ENCODE measurements at places on chromosomes 4 and X.

GRCh38 chr4:8872402-8873291 lies 1.0 kb upstream of the HMX1 start:
- no peak for DNase-seq

- no peak for DNase-seq
Measured at GRCh38 chr4:185591679-185592141, 56.4 kb upstream of the PDLIM3 start.

GRCh38 chr4:148159793-148160192 lies 282.4 kb downstream of the NR3C2 start:
- DNase-seq = no peak

DNA sequence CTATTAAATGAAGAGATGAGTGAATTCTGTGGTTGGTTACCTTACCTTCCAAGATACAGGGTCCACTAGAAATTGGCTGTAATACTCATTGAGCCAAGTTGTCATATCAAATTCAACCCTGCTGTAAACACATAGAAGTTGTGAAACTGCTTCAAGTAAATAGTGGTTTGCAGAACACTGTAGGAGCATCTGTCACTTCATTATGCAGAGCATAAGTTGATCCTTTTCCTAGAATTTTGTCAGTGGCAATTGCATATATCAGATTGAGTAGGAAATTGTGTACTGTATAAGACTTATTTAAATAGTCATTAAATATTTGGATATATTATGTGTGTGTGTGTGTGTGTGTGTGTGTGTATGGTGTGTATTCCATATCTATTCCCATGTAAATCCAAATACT lies 8.8 kb upstream of the XK start:
- DNase-seq = no peak

GRCh38 chr4:7880683-7881082 lies 59.0 kb downstream of the AFAP1 start:
- DNase-seq = no peak

GRCh38 chrX:67607466-67607865 lies 63.6 kb downstream of the AR start:
- DNase-seq = no peak

DNA sequence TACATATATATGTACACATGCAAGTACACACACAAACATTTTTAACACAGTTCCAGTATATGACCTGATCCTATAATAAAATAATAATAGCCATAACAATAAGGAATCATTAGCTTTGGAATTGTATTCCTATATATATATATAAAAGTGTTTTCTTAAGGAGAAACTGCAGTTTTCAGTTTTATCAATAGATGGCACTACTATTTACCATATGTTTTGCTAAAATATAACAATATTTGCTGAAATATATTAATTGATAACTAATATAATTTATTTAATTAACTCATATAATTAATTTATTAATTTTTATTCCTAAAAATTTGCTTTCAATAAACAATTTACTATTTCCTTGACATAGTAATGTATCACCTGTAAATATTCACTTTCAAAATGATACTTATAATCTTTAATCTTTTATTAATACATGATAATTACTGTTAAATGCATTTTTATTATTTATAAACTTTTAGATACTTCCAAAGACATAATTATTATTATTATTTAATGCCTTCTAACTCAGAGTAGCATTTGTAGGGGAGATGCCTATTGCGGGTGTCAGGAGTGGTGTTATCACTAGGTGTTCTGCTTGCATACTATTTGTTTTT lies 599.5 kb downstream of the FSTL5 start:
- DNase-seq = no peak

GRCh38 chr4:151195801-151196200 lies 81.2 kb upstream of the PRSS48 start:
- no peak for DNase-seq

DNA sequence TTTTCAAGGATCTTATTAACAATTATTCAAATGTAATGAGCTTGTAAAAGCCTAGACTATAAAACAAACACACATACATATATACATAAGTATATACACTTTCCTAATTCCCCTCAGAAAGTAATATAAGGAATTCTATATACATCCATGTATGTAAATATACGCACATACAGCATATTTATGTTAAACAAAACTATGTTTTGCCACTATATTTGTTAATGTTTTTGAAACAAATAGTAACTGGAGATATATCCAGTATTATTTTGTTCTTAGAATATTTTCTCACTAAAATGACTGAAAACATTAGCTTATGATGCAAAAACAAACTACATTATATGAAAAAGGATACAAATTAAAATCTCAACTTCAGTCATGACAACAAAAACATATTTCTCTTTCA lies 85.1 kb downstream of the FBXO8 start:
- DNase-seq = no peak

GRCh38 chrX:153944800-153945150 lies 332 bp upstream of the RENBP start:
- DNase-seq = no peak

GRCh38 chr4:130738233-130738632 lies 1642.3 kb downstream of the C4orf33 start:
- no peak for DNase-seq

GRCh38 chr4:143338313-143338712 lies 1.6 kb downstream of the GAB1 start:
- no peak for DNase-seq

DNA sequence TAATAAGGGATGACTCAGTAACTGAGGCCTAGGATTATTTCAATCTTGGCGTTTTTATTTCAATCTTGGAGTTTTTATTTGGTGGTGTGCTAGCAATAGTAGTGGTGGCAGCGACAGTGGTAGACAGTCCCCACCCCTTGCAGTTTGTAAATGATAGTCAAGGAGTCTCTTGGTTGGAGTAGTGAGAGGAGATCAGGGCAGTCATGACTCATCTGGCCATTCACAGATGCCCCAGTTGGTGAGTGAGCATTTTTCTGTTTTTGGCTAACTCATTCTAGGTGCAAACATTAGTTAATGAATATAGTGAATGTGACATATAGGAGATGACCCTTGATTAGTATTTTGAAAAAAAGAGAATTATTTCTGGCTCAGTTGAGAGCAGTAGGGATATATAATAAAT lies 93.5 kb upstream of the ADAD1 start:
- no peak for DNase-seq

GRCh38 chr4:93317057-93317456 lies 511.5 kb upstream of the ATOH1 start:
- no peak for DNase-seq

DNA sequence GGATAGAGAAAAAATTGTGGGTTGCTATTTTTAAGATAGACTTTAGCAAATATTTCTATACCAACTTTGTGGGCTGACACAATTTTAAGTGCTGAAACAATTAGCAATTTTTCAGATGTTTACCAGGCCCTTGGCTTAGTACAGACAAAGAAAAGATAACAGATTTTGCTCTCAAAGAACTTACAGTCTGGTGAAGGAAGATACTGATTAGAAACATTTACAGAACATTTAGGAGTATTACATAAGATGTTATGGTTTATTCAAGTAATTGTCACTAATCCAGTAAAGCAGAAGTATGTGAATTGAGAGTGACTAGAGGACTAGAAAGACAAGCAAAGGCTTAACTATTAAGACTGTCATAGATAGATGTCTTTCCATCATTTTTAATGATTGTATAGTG lies 35.3 kb upstream of the NDUFC1 start:
- DNase-seq = no peak

DNA sequence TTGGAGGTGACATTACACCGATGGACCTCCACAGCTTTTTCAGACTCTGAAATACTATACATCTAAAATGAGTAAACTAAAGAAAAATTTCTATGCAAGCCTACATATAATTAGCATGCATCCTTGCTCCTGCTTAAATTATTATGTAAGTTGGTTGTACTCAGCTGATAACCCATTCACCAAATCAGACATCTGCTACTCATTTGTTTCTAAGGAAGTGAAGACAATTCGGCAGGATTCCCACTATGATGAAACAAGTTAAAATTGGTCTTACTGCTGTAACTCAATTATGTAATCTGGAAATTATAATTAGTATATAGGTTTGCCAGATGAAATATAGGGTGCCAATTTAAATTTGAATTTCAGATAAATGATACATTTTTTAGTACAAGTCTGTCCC lies 59.5 kb upstream of the FGF13 start:
- DNase-seq = no peak

DNA sequence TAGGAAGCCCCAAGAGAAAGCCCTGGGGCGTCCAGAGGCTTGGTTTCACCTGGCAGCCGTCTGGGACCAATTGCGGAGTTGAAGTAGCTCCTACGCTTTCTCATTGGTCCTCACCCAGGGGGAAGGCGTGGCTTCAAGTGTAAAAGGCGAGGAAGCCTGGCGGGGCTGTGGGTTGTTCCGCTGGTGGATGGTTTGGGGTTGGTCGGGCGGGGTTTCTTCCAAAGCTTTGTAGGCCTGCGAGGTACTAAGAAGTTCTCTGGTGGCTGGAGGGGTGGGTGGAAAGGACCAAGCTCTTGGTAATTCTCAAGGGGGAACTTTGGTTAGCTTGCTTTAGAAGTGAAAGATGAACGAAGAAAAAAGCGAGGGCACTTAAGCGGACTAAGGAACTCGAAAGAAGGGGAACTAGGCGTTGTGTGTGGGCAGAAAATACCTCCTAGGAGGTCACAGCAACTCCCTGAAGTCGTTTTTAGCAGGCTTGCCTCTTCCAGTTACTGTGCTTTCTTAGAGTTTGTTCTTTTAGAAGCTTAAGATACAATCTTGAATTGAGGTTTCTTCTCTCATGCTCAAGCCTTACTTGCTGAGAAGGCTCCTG lies 36.6 kb downstream of the CCNG2 start:
- no peak for DNase-seq

DNA sequence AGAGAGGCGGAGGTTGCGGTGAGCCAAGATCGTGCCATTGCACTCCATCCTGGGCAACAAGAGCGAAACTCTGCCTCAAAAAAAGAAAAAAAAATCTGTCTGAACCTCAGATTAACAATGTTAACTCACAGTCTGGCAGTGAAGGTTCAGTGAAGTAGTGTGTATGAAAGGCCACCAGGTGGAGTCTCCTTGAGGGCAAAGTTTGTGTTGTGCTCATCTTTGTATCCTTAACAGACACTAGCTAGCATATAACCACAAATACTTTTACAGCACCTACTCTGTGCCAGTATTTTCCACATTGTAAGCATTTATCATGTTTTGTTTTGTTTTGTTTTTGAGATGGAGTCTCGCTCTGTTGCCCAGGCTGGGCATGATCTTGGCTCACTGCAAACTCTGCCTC lies 46.0 kb upstream of the MGST2 start:
- DNase-seq = peak; percentile 31

GRCh38 chrX:11434607-11435006 lies 141.4 kb downstream of the AMELX start:
- no peak for DNase-seq

DNA sequence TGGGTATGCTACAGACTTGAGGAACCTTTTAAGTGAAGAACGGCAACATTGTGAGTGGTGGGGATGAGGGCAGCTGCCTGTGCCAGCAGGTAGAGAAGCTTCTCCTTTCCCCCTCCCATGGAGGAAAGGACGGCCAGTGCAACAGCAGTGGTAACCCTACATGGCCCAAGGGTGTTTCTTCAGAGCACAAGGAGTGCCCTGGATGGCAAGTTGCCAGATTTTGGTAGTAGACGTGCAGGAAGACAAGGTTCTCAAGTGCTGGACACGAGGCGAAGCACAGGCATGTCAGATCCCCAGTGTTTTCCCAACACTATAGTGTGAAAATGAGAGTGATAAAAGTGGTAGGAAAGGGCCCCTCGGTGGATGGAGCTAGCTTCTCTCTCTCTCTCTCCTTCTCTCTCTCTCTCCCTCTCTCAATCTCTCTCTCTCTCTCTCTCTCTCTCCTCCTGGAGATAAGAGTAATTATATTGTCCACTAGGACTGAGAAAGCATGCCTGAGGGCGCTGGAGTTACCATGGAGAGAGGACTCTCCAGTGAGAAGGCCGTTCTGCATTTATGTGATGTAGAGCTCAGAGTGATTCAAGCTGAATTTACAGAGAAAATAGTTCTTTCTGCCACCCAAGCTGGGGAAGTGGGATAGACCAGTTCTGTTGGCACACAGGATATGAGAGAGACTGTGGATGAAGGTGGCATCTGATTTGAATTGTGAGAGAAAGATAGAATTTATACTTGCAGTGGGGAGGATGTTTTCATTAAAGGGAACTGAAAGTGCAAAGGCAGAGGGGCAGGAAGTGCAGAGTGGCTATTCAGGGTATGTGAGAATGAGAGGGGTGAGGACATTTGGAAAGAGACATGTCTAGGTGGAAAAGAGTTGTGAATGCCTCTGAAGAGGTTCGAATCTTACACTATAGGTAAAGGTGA lies 25.7 kb upstream of the TRPC3 start:
- DNase-seq = no peak

DNA sequence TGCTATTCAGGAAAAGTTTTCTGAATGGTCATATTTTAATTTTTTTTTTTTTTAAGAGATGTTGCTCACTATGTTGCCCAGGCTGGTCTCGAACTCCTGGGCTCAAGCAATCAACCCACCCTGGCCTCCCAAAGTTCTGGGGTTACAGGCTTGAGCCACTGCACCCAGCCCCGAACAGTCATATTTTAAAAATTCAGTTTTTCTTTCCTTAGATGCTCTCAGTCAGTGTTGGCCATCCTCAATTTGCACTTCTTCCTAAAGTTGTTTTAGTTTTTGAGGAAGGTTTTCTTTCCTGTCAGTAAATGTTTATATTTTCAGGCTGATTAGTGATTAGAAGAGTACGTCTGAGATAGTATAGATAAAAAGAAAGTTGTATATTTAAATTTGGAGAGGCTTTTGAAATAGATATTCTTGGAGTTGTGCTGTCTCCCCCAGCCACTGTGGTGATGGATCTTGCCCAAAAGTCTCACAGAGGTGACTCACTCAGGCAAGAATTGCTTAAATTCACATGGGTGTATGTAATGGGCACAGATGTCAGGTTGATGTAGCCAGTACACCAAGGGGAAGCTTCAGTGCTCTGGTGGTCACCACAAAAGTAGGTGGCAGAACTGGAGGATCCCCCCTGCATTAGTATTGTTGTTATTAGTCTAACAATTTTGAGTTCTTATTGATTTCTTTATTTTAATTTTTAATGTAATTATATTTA lies 72.2 kb upstream of the ELOVL6 start:
- DNase-seq = no peak
